ENCODE measurements at places on chromosomes 4 and X.

- DNase-seq: no peak
Observed at GRCh38 chr4:63492515-63492914, 916.7 kb downstream of the TECRL start.

DNA sequence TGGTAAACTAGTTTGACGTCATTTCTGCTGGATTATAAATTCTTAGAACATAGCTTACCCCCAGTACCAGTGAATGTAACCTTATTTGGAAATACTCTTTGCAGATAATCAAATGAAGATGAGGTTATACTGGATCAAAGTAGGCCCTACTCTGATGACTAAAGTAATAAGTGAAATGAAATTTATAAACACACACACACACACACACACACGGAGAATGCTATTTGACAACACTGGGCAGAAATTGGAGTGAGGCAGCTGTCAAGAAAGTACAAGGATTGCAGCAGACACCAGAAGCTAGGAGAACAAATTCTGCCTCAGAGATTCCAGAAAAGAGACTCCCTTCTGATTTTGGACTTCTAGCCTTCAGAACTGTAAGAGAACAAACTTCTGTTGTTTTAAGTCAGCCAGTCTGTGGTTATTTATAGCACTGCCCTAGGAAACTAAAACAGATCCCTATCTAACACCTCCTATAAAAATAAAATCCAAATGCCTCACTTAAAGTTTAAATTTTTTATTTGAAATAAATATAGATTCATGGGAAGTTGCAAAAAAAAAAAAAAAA, 448.6 kb downstream of the PCDH18 start:
- DNase-seq: no peak

GRCh38 chr4:104747635-104748034, 252.9 kb upstream of the CXXC4 start:
- no peak for DNase-seq

GRCh38 chr4:178316211-178316610, 874.0 kb upstream of the AGA start:
- no peak for DNase-seq

DNA sequence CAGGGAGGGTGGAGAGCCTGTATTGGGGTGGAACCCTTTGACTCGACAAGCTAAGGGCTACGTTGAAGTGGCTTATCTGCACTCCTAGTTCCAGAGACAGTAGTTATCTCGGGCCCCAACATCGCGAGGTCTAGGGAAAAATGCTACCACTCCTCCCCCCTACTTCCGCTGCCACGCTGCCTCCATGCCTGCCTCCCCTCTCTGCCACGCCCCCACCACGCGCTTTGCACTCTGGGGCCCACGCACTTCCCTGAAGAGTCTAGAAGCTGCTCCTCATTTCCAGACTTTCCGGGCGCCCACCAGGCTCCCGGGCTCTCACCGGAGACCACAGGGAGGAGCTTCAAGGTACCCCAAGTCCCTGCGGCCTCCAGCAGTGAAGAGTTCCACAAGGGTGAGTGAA, at the start of gene PASD1:
Gene PASD1, plus strand, starts transcription at position 227 of the 400 bp plus-strand sequence. CDS start 37,879 bp downstream, outside the sequence.
- DNase-seq: no peak

DNA sequence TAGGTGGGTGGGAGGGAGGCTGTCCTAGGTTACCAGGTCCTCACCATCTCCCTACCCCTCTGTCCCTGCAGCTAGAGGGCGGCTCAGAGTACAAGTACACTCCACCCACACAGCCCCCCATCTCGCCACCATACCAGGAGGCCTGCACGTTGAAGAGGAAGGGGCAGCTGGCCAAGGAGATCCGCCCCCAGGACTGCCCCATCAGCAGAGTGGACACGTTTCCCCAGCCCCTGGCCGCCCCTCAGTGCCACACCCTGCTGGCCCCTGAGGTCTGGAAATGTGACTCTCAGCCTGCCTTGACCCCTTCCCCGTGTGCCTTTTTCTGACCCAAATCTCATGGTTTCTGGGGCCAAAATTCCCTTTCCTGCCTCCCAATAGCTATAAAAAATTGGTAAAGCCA, 6.5 kb downstream of the FTSJ1 start:
- no peak for DNase-seq

- DNase-seq: peak; percentile 77
Observed at GRCh38 chr4:158033416-158034120, 139.3 kb downstream of the GASK1B start.

DNA sequence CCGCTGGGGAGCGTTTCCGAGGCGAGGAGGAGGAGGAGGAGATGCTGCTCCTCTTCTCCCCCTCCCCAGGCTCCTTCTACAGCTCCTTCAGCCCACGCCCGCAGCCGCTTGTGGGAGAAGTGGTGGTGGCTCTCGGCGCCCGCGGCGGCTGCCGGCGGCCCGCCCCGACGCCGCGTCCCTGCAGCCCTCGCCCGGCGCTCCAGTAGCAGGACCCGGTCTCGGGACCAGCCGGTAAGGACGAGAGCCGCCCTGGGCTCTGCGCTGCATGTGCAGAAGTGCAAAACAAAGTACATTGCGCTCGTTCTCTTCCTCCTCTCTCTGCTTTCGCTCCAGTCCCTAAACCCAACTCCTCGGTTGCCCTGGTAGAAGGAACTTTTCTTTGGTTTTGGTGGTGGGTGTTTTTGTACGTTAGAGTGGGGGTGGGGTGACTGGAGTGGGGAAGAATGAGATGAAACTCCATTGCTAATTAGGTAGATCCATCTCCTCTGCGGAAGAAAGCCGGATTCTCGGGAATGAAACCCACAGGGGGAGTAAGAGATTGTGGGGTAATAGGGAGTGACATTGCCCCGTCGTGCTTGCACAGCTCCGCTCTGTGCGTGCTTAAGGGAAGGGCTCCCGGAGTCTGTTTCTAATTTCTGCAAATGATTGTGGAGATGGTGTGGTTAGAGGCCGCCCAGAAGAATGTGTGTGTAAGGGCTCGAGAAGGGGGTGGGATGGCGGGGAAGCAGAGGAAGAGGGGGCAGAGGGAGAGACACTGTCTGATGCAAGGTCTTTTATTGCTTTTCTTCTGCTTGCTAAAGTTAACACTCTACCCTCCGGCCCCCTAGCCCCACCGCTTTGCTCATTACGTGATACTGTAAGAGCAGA, 677 bp downstream of the PTPN13 start:
- DNase-seq: peak; percentile 42

DNA sequence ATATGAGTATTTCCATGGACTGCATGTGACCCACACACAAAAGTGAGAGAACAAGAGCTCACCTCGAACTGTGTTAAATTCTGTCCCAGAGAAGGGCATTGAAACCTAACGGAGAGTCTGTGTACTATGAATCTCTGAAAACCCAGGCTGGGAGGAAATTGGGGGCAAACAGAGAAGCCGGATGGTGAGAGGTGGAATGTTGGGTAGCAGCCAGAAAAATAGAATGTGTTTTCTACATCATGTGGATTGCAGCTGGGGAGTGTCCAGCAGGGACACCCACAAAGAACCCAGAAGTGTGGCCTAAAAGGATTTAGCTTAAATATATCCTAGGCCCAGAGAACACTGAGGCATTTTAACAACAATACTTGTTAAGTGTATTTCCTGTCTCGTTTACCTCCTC, 38.6 kb downstream of the MND1 start:
- DNase-seq: no peak

DNA sequence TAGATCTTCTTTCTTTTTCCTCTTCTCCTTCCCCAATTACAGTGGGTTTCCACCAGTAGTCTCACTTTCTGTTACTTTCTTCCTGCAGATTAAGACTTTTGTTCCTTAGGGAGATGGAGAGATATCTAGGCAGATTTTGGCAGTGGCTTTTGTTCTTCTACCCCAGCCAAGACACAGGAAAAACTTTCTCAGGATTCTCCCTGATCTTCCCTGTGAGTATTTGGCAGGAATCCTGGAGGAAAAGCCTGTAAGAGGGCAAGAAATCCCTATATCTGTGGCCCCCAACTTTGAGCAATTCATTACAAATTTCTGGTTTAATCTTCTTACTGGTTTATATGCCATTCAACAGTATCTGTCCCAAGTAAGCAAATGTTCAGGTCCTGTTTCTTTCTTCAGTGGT, 21.9 kb downstream of the SLC9A7 start:
- no peak for DNase-seq

DNA sequence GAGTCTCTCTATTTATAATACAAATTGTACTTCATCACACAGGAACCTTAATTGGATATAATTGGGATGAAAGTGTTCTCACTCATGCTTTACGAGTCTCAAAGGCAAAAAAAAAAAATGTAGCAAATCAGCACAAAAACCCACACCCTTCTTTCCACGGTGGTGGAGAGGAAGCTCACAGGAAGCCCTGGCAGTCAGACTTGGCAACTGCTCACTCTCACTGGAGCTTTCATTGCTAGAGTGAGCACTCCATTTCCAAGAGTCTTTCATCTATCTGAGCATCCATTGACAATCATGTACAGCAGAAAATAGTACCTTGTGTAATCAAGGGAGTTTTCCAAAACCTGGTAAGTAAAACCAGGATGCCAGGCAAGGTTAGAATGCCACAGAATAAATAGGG, 2159.4 kb upstream of the AGA start:
- DNase-seq: no peak

DNA sequence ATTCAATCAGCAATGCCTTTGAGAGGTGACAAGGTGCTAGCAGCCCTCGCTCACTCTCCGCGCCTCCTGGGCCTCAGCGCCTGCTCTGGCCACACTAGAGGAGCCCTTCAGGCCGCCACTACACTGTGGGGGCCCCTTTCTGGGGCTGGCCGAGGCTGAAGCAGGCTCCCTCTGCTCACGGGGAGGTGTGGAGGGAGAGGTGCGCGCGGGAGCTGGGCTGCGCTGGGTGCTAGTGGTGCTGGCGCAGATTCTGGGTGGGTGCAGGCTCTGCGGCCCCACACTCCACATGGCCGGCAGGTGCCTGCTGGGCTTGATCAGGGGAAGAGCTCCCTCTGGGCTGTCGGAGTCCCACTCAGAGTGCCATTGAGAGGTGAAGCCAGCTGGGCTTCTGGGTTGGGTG, 351.0 kb downstream of the GASK1B start:
- DNase-seq: no peak

- DNase-seq: no peak
Observed at GRCh38 chr4:109990261-109991257, 77.9 kb downstream of the EGF start.

DNA sequence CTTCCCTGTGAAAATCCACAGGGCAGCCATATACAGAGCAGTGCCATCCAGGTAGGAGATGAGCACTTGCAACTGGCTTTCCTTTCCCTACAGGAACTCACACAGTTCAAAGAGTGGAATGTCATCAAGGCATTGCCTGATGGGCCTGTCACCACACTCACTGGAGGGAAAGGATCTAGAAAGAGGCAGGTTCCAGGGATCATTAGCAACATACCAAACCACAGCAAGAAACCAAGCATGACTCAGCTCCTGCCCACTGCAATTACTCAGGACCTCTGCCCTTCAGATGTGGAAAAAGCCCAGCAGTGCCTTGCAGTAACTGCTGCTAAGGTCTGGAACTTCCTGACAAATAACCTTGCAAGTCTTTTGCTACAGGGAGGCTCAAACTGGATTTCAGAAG, 101.2 kb downstream of the ZNF674 start:
- DNase-seq: peak; percentile 91

DNA sequence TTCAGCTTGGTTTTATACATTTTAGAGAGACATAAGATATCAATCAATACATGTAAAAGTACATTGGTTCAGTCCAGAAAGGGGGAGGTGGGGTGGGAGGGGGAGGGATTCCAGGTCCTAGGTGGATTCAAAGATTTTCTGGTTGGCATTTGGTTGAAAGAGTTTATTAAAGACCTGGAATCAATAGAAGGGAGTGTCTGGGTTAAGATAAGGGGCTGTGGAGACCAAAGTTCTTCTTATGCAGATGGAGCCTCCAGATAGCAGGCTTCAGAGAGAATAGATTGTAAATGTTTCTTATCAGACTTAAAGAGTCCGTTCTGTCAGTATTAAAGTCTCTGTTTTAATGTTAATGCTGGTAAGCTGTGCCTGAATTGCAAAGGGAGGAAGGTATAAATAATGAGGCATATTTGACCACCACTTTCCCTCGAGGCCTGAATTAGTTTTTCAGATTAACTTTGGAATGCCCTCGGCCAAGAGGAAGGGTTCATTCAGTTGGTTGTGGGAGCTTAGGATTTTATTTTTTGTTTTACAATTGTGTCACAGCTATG, 169.9 kb downstream of the AASDH start:
- no peak for DNase-seq

GRCh38 chr4:55036405-55036804, 89.0 kb downstream of the KDR start:
- no peak for DNase-seq

- DNase-seq: no peak
Observed at GRCh38 chr4:106301393-106302061, 14.5 kb downstream of the TBCK start.

Measured in A172 (cell line).